ENCODE measurements at places on chromosomes 4 and X.

DNA sequence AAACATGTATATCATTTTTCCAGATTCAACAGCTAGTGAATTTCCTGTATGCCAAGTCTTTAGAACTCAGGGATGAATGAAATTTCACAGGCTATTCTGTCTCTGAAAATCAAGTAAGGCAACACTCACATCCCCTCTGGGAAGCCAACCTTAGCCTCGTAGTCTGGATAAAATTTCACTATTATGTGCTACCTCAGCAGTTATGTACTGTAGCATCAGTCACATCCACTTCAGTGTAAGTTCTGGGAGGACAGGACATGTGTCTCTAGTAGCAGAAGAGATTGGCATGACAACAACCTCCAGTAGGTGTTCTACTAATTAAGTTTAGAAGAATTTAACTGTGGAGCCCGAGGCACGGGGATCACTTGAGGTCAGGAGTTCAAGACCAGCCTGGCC lies 42.4 kb upstream of the HS3ST1 start:
- H3K27me3 ChIP-seq, result no peaks in the 10 kb centered on the region
- DNase-seq, result no peak
- H3K4me3 ChIP-seq, result no peak overlapping the region
- H3K27ac ChIP-seq, result no peak overlapping the region
- H3K36me3 ChIP-seq, result no peaks in the 10 kb centered on the region

DNA sequence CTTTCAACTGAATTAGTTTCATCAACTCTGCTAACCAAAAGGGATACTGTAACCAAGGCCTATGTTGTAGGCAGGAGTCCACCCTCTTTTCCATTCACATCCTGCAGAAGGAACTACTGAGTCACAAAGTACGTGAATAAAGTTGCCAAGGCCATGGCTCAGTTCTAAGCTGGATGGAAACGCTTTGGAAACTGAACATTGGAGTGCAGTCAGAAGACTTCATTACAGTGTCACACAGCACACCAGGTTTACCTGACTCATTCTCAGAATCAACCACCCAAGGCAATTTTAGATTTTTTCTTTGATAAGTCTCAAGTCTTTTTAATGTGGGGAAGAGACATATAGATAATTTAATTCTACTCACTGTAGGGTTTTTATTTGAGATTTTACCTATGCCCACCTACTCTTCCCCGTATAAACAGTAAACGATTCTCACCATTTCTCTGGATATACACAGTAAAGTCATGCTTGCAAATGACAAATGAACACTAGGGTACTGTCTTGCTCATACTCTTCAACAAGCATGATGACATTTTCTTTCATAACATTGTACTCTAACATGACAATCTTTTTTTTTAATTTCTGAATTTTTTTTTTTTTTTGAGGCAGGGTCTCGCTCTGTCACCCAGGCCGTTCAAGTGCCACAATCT lies 58.9 kb upstream of the RBM47 start:
- no peak for DNase-seq
- H3K27ac ChIP-seq, result no peak overlapping the region
- H3K4me3 ChIP-seq, result no peak overlapping the region
- H3K4me1 ChIP-seq, result no peaks in the 10 kb centered on the region
- H3K27me3 ChIP-seq, result no peaks in the 10 kb centered on the region
- no peaks in the 10 kb centered on the region for H3K36me3 ChIP-seq

DNA sequence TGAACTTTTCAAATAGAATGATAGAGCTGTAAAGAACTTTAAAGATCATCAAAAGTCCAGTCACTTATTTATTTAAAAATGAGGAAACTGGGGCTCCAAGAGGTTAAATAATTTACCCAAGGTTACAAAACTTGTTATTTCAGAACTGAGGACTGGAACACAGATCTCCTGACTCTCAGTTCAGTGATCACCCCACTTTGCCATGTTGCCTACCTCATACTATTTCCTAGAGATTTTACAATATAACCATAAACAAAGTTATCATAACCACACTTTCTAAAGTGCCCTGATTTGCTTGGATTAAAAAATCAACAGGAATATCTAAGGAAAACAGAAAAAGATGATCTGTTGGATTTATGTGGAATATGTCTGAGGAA lies 7.4 kb upstream of the ACSL4 start:
- no peak overlapping the region for H3K27ac ChIP-seq
- H3K27me3 ChIP-seq, result no peaks in the 10 kb centered on the region
- no peaks in the 10 kb centered on the region for H3K4me1 ChIP-seq
- H3K4me3 ChIP-seq, result no peak overlapping the region
- DNase-seq, result no peak
- H3K36me3 ChIP-seq, result no peaks in the 10 kb centered on the region

GRCh38 chr4:143393195-143393594 lies 56.5 kb downstream of the GAB1 start:
- peaks cover 12% of the 10 kb centered on the region for H3K4me1 ChIP-seq
- no peaks in the 10 kb centered on the region for H3K27me3 ChIP-seq
- no peak overlapping the region for H3K4me3 ChIP-seq
- no peaks in the 10 kb centered on the region for H3K36me3 ChIP-seq
- DNase-seq, result no peak

- no peaks in the 10 kb centered on the region for H3K27me3 ChIP-seq
- H3K4me3 ChIP-seq, result no peak overlapping the region
- DNase-seq, result no peak
- peaks cover 5% of the 10 kb centered on the region for H3K4me1 ChIP-seq
These were observed 10.4 kb upstream of the PRSS12 start for GRCh38 chr4:118363166-118363565.

DNA sequence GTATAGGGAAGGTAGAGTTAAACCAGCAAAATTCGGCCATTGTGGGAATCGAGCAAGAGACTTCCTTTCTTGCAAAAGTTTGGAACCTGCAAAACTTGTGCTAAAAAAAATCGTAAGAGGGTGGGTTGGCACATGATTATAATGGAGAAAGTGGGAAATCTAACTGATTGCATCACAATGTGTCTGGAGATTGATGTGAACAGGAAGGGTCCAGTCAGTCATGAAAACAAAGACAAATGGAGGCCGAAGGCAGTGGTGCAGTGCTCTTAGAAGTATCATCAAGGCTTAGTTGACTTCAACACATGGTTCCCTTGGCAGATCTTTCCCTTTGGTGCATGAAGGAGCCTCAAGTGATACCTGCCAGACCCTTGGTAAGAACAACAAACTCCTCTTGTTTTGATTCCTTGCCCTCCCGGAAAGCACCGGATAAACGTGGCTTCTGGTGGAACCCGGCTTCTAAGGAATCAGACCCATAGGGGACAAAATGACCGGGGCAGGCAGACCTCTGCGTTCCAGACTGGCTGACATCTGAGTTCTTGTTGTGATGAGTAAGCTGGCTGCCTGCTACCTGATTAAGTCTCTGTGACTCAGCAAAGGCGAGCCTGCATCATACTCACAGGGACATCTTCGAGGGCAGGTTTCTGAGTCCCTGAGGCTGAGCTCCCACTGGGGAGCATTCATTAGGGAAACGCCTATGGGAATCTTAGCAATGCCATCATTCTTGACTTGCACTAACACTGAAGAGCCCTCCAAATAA lies 87.7 kb upstream of the MAP3K15 start:
- H3K36me3 ChIP-seq, result peaks cover 11% of the 10 kb centered on the region
- no peak overlapping the region for H3K4me3 ChIP-seq
- no peaks in the 10 kb centered on the region for H3K4me1 ChIP-seq
- no peak overlapping the region for H3K27ac ChIP-seq
- DNase-seq, result peak; percentile 4

DNA sequence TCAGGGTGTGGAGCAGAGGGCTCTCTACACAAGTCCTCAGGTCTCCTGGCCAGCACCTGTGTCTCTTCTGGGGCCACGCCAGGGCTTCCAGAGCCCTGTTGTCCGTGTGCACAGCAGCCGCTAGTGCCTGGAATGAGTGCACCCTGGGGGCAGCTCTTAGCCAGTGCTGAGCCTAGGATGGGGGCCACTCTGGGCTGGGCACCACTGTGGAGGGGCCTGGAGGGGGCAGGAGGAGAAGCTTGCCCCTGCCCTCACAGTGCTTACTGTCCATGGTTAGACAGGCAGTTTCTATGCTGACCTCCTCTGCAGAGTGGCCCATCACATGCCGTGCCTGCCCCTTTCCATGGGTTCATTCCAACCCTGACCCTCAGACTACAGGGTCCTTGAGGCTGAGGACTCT lies 42.7 kb upstream of the GRPEL1 start:
- no peak for DNase-seq
- H3K4me3 ChIP-seq, result no peak overlapping the region
- no peaks in the 10 kb centered on the region for H3K4me1 ChIP-seq
- H3K36me3 ChIP-seq, result no peaks in the 10 kb centered on the region
- H3K27ac ChIP-seq, result no peak overlapping the region

- H3K27ac ChIP-seq, result no peak overlapping the region
- H3K4me3 ChIP-seq, result no peak overlapping the region
- H3K36me3 ChIP-seq, result no peaks in the 10 kb centered on the region
- H3K4me1 ChIP-seq, result no peaks in the 10 kb centered on the region
- no peak for DNase-seq
These were observed 50.8 kb upstream of the HMX1 start for GRCh38 chr4:8922481-8922880.

- H3K4me1 ChIP-seq, result no peaks in the 10 kb centered on the region
- DNase-seq, result no peak
- no peaks in the 10 kb centered on the region for H3K36me3 ChIP-seq
These were observed 91.2 kb downstream of the FAM53A start for GRCh38 chr4:1592709-1593417.

- no peak overlapping the region for H3K4me3 ChIP-seq
- no peaks in the 10 kb centered on the region for H3K4me1 ChIP-seq
- DNase-seq, result no peak
- H3K27me3 ChIP-seq, result no peaks in the 10 kb centered on the region
- no peak overlapping the region for H3K27ac ChIP-seq
- peaks cover 14% of the 10 kb centered on the region for H3K36me3 ChIP-seq
These were observed 93.0 kb downstream of the HDAC8 start for GRCh38 chrX:72479324-72480274.

DNA sequence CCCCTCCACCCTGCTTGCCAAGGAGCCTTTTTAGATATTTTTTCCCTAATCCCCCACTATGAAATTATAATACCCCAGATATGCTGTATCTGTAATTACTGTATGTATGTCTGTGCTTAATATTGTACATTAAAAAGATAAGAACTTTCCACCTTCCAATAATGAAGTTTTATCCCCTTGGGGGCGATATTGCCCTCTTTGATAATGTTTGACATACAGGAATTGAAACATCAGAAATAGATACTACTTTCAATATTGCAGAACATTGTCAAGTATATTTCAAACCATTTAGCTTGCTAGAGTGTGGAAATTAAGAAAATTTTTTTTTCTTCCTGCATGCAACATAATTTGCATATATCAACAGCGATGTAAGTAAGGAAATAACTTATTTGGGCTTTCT lies 58.9 kb downstream of the NAF1 start:
- peak; percentile 19 for DNase-seq
- H3K36me3 ChIP-seq, result no peaks in the 10 kb centered on the region
- peaks cover 2% of the 10 kb centered on the region for H3K4me1 ChIP-seq
- H3K4me3 ChIP-seq, result no peak overlapping the region
- H3K27ac ChIP-seq, result no peak overlapping the region

DNA sequence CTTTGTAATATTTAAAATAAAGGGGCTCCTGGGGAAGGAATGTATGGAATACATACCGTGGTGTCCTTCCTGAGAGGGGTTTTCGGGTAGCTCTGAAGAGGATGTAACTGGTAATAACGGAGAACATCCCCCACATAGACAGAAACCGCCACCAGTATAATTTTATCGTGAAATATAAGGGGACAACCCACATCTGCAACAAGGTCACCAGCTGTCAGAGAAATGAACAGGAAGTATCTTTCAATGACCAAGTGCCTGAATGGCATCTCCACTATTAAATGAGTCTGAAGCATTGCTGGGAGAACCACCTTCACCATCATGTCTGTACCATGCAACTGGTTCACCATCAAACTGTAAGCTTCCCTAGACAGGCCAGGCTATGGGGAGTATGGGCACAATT lies 31.7 kb downstream of the RNF175 start:
- H3K27me3 ChIP-seq, result no peaks in the 10 kb centered on the region
- no peak overlapping the region for H3K4me3 ChIP-seq
- no peak for DNase-seq

GRCh38 chr4:4675641-4676040 lies 133.8 kb upstream of the STX18 start:
- H3K36me3 ChIP-seq, result no peaks in the 10 kb centered on the region
- H3K4me1 ChIP-seq, result no peaks in the 10 kb centered on the region
- no peaks in the 10 kb centered on the region for H3K27me3 ChIP-seq
- no peak for DNase-seq
- H3K4me3 ChIP-seq, result no peak overlapping the region
- H3K27ac ChIP-seq, result no peak overlapping the region

DNA sequence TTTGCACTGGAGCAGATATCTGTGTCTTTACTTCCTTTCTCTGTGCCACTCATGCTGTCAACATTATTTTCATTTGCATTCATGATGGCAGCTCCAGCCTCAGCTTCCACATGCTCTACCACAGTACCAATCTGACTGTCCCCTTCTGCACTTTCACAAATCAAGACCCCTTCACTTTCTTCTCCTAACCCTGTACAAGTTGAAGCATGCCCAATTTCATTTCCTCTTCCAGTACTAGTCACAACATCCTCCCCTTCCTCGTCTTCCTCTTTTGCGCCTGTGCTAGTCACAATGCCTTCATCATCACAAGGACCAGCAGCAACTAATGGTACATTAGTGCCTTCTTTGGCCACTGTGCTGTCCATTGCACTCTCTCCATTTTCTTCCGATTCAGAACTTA lies 26.5 kb downstream of the BOD1L1 start:
- DNase-seq, result no peak
- no peaks in the 10 kb centered on the region for H3K27me3 ChIP-seq
- H3K4me3 ChIP-seq, result no peak overlapping the region
- peaks cover 80% of the 10 kb centered on the region for H3K36me3 ChIP-seq
- no peak overlapping the region for H3K27ac ChIP-seq

DNA sequence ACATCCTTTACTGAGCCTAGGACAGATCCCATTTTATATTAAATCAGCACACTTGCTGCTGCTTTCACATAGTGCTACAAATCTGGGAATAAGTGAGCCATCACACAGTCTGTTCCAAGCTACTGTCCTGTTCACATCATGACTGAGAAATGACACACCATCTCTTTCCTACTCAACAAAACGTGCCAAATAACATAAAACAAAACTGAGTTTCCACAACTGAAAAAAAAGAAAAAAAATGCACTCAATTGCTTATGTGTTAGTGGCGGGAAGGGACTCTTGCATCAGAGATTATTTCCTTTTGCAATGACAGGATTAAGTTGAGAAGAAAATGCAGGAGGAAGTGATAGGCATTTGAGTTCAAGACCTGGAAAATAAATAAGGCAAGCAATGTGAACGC lies 109.0 kb downstream of the SHROOM4 start:
- no peaks in the 10 kb centered on the region for H3K4me1 ChIP-seq
- no peaks in the 10 kb centered on the region for H3K27me3 ChIP-seq
- no peak overlapping the region for H3K27ac ChIP-seq
- no peak for DNase-seq
- no peaks in the 10 kb centered on the region for H3K36me3 ChIP-seq

Data from common myeloid progenitor, CD34-positive (primary cell).